ENCODE measurements at places on chromosomes 13 and 19.
A peak's percentile ranks its signal among the peaks of the same experiment; 100 is the strongest.

GRCh38 chr19:2462635-2463421 lies 6.1 kb upstream of the LMNB2 start:
- no peaks in the 10 kb centered on the region for H3K36me3 ChIP-seq
- H3K27ac ChIP-seq, result peak overlapping the region; percentile 13
- no peaks in the 10 kb centered on the region for H3K27me3 ChIP-seq
- H3K4me3 ChIP-seq, result peak overlapping the region; percentile 80
- H3K4me1 ChIP-seq, result peaks cover 16% of the 10 kb centered on the region

DNA sequence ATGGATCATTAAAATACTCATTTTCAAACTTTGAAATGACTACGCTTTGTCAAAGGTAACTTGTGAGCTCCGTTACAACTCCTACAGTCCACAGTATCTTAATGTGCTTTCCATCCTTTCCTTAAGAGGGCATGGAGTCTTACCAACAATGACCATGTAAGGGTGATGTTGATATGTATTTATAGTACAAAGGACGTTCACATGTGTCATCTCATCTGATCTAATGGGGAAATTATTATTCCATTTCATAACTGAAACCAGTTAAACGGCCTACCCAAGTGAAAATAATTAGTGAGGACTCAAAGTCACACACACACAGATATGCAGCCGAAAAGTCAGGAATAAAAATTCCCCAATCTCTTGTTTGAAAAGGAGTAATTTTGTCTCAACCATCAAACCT lies 9.6 kb downstream of the USP12 start:
- peaks cover 19% of the 10 kb centered on the region for H3K4me1 ChIP-seq
- H3K36me3 ChIP-seq, result no peaks in the 10 kb centered on the region
- DNase-seq, result no peak
- no peaks in the 10 kb centered on the region for H3K27me3 ChIP-seq
- H3K27ac ChIP-seq, result no peak overlapping the region

DNA sequence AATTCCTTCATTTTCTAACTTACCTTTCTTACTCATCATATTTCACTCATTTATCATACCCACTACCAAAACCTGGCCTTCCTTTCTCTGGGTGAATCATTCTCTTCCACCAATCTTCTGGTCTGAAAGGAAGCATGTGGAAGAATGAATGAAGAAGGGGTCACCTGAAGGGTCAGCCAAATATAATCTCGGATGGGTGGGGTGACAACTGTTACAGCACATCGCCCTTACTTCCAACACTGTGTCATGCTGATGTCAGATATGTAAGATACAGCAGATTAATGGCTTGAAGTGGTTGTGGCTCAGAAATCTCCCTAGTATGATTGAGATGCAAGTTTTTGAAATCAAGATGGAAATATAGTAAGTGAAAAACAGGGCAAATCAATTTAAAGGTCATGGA lies 401.7 kb upstream of the HTR2A start:
- H3K27ac ChIP-seq, result no peak overlapping the region
- no peaks in the 10 kb centered on the region for H3K36me3 ChIP-seq
- no peak overlapping the region for H3K4me3 ChIP-seq
- H3K4me1 ChIP-seq, result no peaks in the 10 kb centered on the region
- DNase-seq, result no peak

- peaks cover 18% of the 10 kb centered on the region for H3K4me1 ChIP-seq
- DNase-seq, result peak; percentile 61
- no peaks in the 10 kb centered on the region for H3K27me3 ChIP-seq
- peak overlapping the region; percentile 53 for H3K27ac ChIP-seq
Measured at GRCh38 chr19:33387351-33388230, 14.1 kb downstream of the CEBPG start.

DNA sequence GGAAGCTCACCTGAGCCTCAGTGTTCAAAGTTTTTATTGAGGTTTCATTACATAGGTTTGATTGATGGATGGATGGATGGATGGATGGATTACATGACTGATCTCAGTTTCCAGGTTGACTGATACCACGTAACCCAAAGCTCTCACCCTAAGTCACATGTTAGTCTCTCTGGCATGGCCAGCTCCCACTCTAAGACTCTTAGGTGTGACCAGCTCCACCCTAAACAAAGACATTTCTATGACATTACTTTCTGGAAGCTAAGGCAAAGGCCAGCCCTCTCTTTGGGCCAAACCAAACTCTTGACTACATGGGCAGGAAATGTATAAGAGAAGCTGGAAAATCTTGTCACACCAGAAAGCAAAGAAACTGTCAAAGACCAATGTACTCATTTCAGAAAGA lies 28.6 kb downstream of the POLR1D start:
- H3K4me1 ChIP-seq, result no peaks in the 10 kb centered on the region
- no peaks in the 10 kb centered on the region for H3K27me3 ChIP-seq
- peaks cover 30% of the 10 kb centered on the region for H3K36me3 ChIP-seq
- H3K4me3 ChIP-seq, result no peak overlapping the region
- no peak overlapping the region for H3K27ac ChIP-seq
- DNase-seq, result no peak

DNA sequence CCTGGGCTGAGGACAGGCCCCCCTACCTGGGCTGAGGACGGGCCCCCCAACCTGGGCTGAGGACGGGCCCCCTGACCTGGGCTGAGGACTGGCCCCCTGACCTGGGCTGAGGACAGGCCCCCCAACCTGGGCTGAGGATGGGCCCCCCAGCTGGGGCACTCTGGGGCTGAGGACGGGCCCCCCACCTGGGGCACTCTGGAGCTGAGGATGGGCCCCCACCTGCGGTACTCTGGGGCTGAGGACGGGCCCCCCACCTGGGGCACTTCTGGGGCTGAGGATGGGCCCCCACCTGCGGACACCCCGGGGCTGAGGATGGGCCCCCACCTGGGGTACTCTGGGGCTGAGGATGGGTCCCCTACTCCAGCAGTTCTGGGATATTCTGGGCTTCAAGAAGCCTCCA lies 65.5 kb downstream of the RASA3 start:
- H3K27me3 ChIP-seq, result no peaks in the 10 kb centered on the region
- no peak for DNase-seq
- H3K4me3 ChIP-seq, result no peak overlapping the region

DNA sequence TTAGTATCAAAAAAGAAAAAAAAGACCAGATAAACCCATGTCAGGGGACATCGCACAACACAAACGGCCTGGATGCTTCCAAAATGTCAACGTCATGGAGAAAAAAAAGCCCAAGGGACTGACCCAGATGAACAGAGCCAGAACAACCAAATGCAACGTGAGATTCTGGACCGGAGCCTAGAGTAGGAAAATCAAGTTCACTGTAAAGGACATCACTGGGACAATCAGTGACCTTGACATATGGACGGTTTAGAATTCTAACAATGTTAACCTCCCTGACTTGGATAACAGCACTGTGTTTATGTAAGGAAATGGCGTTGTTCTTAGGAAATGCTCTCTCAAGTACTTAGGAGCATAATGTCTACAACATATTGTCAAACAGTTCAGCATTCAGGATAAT lies 15.1 kb upstream of the EMP3 start:
- no peaks in the 10 kb centered on the region for H3K36me3 ChIP-seq
- no peaks in the 10 kb centered on the region for H3K27me3 ChIP-seq
- H3K4me1 ChIP-seq, result no peaks in the 10 kb centered on the region

GRCh38 chr19:47113850-47114651 lies 475 bp upstream of the ZC3H4 start:
- H3K27me3 ChIP-seq, result no peaks in the 10 kb centered on the region
- H3K4me1 ChIP-seq, result peaks cover 7% of the 10 kb centered on the region
- H3K4me3 ChIP-seq, result peak overlapping the region; percentile 97
- DNase-seq, result no peak
- H3K27ac ChIP-seq, result peak overlapping the region; percentile 100

- no peak overlapping the region for H3K4me3 ChIP-seq
- no peak overlapping the region for H3K27ac ChIP-seq
- no peaks in the 10 kb centered on the region for H3K27me3 ChIP-seq
- peaks cover 10% of the 10 kb centered on the region for H3K4me1 ChIP-seq
Measured at GRCh38 chr13:20993211-20993610, 68.2 kb downstream of the LATS2 start.

- H3K27ac ChIP-seq, result no peak overlapping the region
- H3K4me3 ChIP-seq, result no peak overlapping the region
- DNase-seq, result no peak
- H3K4me1 ChIP-seq, result no peaks in the 10 kb centered on the region
Measured at GRCh38 chr13:65336916-65337315, 1893.2 kb downstream of the PCDH9 start.

DNA sequence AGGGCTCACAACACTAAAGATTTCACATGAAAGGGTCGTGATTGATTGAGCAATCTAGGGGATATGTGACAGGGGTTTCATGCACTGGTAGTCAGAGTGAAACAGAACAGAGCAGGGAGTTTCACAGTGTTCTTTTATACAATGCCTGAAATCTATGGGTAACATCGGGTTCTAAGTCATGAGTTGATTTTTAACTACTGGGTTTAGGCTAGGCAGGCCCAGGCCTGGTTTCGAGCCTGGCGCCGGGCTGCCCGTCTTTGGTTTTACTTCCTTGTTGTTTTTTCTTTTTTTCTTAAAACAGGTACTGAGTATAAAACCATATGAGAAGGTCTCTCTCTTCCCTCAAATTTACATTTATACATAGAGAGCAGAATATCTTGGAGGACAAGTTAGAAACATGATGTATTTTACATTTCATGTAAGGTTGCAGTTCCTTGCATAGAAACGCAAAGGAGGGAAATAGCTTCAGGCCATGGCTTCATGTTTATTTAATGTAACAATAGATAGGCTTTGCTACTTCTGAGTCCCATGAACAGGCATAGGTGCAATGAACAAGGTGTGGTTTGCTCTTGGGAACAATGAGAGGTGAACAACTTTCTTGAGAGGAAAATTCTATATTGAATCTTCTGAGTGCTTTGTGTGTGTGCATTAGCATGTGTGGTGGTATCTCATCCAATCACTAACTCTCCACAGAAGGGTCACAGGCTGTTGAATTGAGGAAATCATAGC lies 128.9 kb upstream of the RXFP2 start:
- H3K27ac ChIP-seq, result no peak overlapping the region
- H3K4me3 ChIP-seq, result no peak overlapping the region
- no peaks in the 10 kb centered on the region for H3K4me1 ChIP-seq
- H3K27me3 ChIP-seq, result no peaks in the 10 kb centered on the region
- DNase-seq, result no peak

GRCh38 chr19:611481-611868 lies 21.8 kb downstream of the HCN2 start:
- H3K4me1 ChIP-seq, result no peaks in the 10 kb centered on the region
- H3K27ac ChIP-seq, result no peak overlapping the region
- no peak for DNase-seq
- no peaks in the 10 kb centered on the region for H3K36me3 ChIP-seq
- no peaks in the 10 kb centered on the region for H3K27me3 ChIP-seq

DNA sequence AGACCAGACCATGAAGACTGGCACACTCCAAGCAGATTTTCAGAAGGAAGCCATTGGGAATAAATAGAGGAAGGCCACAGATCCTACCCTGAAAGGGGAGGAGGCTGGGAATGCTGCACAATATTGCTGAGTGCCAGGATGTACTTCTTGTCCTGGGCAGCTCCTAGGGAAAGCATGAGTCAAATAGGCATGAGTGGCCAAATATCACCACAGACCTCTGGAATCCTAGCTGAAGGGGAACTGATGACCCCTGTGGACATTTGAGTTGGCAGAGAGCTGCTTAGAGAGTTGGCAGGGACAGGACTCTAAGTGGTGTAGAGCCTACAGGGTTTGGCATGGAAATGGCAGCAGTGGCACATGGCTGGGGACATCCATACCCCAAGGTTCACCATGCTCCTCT lies 234.3 kb upstream of the TRPC4 start:
- no peak for DNase-seq
- no peaks in the 10 kb centered on the region for H3K36me3 ChIP-seq
- H3K27me3 ChIP-seq, result no peaks in the 10 kb centered on the region

DNA sequence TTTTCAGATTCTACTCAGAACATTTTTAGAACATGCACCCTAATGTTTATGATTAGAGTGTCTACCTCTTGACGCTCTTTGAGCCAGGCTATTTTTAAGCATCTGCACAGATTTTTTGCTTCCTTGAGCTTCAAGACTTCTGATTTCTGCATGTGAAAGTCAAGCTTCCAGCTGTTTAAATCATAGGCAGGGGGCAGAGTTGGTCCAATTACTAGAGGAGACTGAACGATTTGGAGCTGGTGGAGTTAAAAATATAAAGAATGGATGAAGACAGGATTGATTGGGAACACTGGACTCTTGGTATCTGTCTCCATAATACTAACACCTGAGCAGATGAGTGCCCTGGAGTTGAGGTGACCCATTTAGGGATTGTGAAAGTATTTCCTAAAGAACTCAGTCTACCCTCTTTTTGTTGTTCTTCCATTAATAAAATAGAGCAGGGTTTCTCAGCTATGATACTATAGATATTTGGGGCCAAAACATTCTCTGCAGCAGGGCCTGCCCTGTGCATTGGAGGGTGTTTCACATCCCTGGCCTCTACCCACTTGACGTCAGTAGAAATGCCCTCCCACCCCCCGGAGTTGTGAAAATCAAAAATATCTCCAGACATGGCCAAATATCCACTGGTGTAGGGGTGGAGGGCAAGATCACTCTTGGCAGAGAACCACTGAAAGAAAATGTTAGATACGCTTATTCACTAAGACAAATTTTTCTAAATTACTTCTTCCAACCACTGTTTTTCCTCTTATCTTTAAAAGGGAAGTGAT lies 160.1 kb downstream of the COG6 start:
- H3K4me3 ChIP-seq, result no peak overlapping the region
- H3K27ac ChIP-seq, result no peak overlapping the region
- no peaks in the 10 kb centered on the region for H3K36me3 ChIP-seq
- no peaks in the 10 kb centered on the region for H3K27me3 ChIP-seq

DNA sequence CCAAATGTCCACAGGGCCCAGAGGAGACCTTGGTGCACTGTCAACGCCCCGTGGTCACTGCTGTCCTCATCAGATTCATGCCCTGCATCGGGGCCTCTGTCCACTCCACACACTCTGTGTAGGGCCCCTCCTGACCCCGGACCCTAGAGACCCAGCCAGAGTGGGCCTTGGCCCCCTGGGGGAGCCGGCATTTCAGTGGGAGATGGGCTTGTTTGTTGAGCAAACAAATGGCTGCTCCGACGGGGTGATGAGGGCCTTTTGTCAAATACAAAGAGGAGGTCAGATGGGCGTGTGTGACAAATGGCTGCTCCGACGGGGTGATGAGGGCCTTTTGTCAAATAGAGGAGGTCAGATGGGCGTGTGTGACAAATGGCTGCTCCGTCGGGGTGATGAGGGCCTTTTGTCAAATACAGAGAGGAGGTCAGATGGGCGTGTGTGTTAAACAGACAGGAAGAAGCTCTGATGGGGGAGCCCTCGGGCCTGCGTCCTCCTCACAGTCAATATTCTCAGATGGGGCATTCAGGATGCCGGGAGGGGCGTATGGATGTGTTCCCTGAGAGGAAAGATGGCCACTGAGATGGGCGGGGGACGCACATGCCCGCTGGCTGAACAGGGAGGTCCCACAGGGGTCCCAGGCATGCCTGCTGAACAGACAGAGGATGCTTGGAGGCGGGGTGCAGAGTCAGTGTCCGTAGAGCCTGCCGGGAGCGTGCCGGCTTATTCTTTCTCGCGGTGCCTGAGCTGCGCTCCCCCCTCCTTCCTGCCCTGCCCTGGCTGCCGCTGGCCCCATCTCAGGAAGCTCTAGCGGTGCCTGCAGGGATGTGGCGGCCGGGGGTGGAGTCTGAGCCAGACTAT lies 36.3 kb downstream of the SMIM24 start:
- H3K36me3 ChIP-seq, result peaks cover 36% of the 10 kb centered on the region
- H3K27ac ChIP-seq, result peak overlapping the region; percentile 9
- peaks cover 21% of the 10 kb centered on the region for H3K4me1 ChIP-seq
- no peak overlapping the region for H3K4me3 ChIP-seq
